IPS-NIHi11 (cell line): ENCODE measurements at places on chromosomes 5 and 9.

DNA sequence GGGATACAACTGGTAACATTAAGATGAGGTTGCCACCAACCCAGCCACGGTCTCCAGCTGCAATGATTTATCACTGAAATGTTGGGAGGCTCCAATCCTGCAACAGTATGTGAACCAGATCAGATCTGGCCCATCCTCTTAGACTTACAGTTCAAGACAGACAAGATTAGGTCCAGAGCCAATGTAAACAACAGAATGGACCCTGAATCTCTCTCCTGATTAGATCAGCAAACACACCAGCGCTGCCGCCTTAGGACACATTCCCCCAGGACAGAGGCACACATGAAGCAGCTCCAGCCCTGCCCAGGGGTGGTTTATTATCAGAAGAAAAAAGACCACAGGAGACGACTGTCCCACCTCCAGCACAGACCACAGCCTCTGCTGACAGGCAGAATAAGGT lies 82.1 kb downstream of the SLIT3 start:
- DNase-seq = no peak

- no peak for DNase-seq
Measured at GRCh38 chr5:150313501-150313900, 10.8 kb upstream of the ARSI start.

- DNase-seq = no peak
Measured at GRCh38 chr5:65858316-65858715, 68.1 kb upstream of the ERBIN start.

DNA sequence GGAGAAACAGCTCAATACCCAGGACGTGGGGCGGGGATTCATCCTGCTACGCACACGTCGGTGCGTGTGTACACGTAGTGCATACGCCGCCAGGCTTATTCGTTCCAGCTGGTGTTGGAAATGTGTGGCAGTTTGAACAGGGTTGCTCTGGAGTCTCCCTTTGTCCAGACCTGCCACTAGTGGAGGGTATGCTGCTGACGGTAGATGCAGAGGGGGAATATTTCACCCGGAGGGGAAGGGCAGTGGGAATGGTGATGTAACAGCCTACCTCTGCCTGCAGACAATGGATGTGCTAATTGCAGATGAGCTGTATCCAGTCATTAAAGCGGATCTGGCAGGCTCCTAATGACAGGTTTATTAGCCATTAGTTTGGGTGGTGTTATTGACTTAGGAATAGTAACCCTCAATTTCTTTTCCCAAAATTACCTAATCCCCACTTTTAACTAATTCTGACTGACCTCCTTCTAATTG lies 142.7 kb downstream of the PAX5 start:
- no peak for DNase-seq

GRCh38 chr5:107169867-107170266 lies 500.9 kb downstream of the EFNA5 start:
- DNase-seq = no peak

GRCh38 chr9:76761448-76761847 lies 2.8 kb upstream of the PCA3 start:
- DNase-seq = no peak

GRCh38 chr9:27659571-27659970 lies 86.3 kb upstream of the C9orf72 start:
- DNase-seq = no peak

DNA sequence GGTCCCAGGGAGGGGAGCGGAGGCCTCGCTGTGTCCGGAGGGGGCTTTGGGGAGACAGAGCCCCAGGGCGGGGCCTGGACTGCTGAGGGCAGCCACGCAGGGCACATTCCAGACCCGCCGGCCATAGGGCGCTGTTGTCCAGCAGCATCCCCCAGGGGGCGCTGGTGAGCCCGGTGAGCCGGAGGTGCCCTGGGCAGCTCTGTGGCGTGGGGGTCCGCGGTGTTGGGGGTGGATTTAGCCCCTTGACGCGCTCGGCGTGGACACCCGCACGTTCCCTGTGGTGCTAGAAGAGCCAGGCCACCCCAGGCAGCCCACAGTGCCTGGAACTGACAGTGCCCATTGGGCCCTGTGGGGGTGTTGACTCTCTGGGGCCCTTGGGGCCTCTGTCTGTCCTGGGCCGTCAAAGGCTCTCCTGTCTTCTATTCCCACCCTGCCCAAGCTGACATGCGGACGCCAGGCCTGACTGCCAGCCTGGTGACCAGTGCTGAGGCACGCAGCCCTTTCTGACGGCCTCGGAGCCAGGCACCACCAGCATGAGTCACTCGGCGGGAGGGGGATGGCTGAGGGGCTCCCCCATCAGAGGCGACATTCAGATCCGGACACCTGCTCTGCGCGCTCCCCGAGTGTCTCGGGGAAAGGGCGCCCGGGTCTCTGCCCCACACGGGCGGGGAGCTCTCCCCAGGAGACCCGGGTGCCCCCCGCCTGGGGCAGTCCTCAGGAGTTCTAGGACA lies 23.9 kb downstream of the TPPP start:
- peak; percentile 81 for DNase-seq

DNA sequence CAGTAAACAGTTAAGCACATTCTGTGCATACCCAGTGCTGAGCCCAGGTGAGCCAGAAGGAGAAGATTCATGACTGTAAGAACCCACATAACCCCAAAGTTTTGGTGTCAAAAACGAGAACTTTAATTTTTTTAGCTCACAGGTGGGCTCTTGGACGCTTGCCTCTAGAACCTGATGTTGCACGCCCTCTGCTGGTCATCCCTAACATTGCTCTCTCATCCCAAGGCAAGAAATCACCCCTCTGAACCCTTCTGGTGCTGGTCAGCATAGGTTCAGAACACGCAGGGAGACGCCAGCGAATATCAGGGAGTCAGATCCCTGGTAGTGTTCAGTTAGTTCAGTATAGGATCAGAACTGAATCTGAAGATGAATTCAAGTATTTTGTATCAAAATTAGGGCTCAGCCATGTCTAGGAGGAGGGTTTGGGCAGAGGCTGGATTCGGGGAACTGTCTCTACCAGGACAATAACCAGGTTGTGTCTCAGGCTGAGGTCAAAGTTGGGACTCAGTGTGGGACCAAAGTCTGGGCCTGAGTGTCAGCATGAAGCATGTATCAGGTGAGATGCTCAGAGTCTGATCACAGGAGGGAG lies 4.1 kb upstream of the DNAJB5 start:
- peak; percentile 48 for DNase-seq

DNA sequence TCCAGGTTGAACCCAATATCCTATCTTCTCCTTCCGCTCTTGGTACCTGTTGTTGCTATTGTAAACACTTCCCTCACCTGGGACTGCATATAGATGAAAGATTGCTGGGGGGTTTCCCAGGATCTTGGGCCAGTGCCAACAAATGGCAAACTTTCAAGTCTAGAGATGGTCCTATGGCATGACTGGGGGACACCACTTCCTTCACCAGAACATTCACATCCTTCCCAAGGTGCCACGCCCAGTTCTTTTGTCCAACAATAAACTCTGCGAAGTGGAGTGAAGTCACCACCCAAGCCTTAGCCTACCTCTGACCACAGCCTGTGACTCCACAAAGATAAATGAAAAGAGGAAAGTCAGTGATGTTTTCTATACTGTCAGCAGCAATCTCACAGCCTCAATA lies 34.4 kb downstream of the DOCK8 start:
- no peak for DNase-seq

GRCh38 chr5:72394688-72395087 lies 74.5 kb downstream of the PTCD2 start:
- peak; percentile 29 for DNase-seq

- no peak for DNase-seq
Measured at GRCh38 chr9:101739311-101739710, 864 bp upstream of the GRIN3A start.

GRCh38 chr5:129216001-129216400 lies 121.5 kb downstream of the ISOC1 start:
- DNase-seq = no peak

- no peak for DNase-seq
Measured at GRCh38 chr5:174246743-174247142, 201.2 kb downstream of the NSG2 start.

DNA sequence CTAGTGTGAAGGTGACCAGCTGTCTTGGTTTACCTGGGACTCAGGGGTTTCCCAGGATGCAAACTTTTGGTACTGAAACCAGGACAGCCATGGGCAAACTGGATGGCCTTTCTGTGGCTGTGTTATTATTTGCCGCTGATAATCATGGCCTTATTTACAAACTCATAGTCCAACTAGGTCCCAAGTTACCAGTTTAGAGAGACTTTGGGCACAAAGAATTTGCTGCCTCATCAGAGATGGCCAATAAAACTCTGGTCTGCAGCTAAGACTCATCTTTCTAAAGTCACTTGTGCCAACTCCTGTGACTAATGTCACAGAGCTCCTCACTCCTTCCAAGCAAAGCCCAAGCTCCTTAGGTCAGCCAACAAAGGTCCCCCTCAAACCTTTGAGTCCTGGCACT lies 47.5 kb upstream of the PLPP6 start:
- no peak for DNase-seq

DNA sequence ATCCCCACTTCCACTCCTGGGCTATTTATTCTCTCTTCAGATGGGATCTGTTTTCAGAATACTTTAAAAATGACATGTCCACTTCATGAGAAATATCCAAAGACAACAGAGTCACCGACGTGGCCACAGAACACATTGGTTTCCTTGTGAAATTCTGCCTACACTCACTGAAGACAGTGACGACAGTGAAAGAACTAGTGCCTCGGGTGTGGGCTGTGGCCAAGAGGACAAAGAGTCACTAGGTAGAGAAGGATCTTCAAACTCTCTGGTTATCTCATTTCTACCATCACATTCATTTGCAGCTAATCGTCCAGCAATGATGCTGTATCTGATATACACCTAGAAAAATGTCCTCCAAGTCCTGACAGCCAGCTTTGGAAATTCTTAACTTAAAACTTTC lies 59.1 kb downstream of the HABP4 start:
- DNase-seq = no peak

GRCh38 chr5:145855763-145856267 lies 17.0 kb downstream of the GRXCR2 start:
- DNase-seq = no peak

- no peak for DNase-seq
Measured at GRCh38 chr9:132056717-132057560, 22.7 kb downstream of the MED27 start.

DNA sequence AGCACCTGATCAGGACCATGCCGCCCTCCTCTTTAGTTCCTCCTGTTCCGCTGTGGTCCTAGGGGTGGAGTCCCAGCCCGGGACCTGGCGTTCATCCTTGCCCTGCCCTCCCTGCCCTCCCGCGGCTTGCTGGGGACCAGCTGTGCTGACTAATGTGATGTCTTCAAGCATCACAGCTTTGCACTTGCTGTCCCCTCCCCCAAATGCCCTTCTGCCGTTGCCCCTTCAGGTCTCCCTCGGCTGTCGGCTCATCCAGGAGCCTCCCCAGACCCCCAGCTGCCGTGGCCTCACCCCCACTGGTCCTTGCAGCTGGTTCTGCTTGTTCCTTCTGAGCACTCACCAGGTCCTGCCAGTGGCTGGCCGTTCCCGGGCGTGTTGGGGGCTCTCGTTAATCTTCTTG lies 19.9 kb downstream of the RXRA start:
- no peak for DNase-seq
